NCI-H1930 (cell line): ENCODE measurements at places on chromosomes 3 and 15.

- no peak for DNase-seq
Observed at GRCh38 chr15:61421470-61421869, 192.4 kb upstream of the RORA start.

DNA sequence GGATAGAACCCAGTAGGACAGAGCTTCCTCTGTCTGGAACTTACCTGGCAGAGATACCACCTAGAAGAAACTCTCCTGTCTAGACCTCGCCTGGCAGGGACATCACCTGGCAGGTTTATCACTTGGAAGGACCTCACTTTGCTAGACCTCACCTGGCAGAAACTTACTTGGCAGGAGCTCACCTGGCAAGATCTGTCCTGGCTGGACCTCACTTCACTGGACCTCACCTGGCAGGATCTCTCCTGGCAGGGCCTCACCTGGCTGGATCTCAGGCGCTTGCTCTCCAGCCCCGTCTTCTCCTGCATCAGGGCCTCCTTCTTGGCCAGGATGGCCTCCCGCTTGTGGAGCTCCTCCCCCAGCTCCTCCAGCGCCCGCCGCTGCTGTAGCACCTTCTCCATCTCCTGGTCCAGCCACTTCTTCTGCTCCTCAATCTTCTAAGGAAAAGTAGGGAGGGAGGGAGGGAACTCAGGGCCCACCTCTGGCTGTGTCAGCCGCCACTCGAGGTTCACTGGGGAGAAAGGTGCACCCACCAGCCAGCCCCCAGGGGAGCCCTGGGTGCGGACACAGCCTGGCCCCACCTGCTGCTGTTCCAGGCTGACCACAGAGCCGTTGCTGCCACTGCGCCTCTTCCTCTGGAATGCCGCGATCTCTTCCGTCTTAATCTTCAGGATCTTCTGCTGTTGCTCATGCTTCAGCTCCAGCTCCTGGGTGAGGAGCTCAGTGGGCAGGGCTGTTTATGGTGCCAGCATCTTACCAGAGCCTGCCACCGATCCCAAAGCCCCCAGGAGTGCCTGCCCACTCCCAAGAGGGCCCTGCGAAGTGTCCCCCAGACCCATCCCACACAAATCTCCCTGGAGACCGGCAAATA lies 22.5 kb downstream of the KIF7 start:
- DNase-seq, result no peak

- no peak for DNase-seq
Observed at GRCh38 chr15:65829130-65829764, 37.2 kb upstream of the DENND4A start.

GRCh38 chr3:15361494-15362214 lies 29.3 kb upstream of the SH3BP5 start:
- no peak for DNase-seq

DNA sequence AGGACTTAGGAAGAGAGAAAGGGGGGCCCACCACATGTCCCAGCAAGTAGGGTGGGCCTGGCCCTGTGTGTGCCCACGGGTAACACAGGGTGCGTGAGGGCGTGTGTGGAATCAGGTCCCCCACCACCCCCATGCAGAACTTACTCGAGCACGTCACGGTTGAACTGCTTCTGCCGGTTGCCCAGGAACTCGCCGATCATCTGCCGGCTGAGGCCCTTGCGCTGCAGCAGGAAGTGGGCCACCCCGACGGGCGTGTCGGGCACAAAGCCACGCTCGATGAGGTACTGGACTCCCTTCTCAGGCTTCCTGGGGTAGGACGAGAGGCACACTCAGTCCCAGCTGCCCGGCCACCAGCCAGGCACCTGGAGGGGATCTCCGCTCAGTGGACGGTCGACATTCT lies 83.1 kb upstream of the RPL32 start:
- no peak for DNase-seq

- DNase-seq, result no peak
Observed at GRCh38 chr3:156985711-156986110, 159.6 kb downstream of the LEKR1 start.

- DNase-seq, result no peak
Observed at GRCh38 chr3:27560484-27561056, 76.4 kb upstream of the SLC4A7 start.

GRCh38 chr3:48137425-48137999 lies 50.7 kb downstream of the CDC25A start:
- no peak for DNase-seq

DNA sequence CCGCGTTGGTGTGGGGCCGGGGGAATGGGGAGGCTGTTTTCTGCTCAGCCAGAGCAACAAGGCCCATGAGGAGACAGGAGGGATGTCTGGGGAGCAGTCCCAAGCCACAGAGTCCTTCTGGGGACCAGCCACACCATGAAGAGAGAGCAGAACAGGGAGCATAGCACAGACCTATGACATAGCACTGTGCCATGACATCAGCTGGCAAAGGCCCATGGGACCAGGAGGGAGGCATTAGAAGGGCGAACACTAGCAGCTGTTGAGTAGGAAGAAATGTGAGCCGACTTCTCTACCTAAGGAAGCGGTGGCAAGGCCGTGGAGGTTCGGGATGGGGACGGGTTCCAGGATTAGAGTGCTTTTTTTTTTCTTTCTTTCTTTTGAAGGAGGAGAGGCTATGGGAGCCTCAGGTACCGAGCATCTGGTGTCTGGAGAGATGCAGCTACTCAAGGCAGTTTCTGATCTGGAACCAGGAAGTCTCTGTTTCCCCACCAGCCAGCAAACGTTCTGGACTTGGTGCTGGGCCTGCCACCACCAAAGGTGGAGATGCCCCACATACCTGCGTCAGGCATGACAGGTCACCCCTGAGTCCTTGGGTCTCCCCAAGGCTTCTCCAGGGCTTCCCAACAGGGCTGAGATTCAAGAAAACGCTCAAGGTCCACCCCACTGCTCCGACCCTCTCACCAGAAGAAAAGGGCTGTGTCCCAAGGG lies 77.3 kb upstream of the CGNL1 start:
- no peak for DNase-seq
